ENCODE measurements at places on chromosomes 2 and 18. TPM values are rescaled to one million over a fixed set of nuclear protein-coding genes. Genes with fewer than 3 reads are reported as not detected.

The NT5C1B gene
- not detected for total RNA-seq

The FAM161A gene
- total RNA-seq, result 0.89 TPM

GRCh38 chr2:191128172-191128910 is 22.5 kb downstream of the STAT4 start:
- DNase-seq, result no peak

GRCh38 chr2:186771395-186771794 is 77.5 kb downstream of the FAM171B start:
- DNase-seq, result no peak

GRCh38 chr2:20934236-20934635 is 109.6 kb downstream of the APOB start:
- no peak for DNase-seq

DNA sequence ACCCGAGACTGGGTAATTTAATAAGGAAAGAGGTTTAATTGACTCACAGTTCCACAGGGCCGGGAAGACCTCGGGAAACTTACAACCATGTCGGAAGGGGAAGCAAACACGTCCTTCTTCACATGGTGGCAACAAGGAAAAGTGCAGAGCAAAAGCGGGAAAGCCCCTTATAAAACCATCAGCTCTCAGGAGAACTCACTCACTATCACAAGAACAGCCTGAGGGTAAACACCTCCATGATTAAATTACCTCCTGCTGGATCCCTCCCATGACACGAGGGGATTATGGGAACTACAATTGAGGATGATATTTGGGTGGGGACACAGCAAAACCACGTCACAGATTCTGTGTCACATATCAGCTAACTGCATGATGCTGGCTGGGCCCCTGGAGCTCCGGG is 11.4 kb downstream of the TCF23 start:
- DNase-seq, result no peak

- DNase-seq, result peak; percentile 93
Measured at GRCh38 chr2:112726487-112727190, 5.8 kb downstream of the NT5DC4 start.

- DNase-seq, result no peak
Measured at GRCh38 chr2:39629646-39630045, 36.1 kb upstream of the TMEM178A start.

GRCh38 chr2:140654565-140654964 is 1476.3 kb downstream of the LRP1B start:
- DNase-seq, result no peak

GRCh38 chr2:101478181-101479001 is 3.5 kb upstream of the RFX8 start:
- DNase-seq, result no peak

DNA sequence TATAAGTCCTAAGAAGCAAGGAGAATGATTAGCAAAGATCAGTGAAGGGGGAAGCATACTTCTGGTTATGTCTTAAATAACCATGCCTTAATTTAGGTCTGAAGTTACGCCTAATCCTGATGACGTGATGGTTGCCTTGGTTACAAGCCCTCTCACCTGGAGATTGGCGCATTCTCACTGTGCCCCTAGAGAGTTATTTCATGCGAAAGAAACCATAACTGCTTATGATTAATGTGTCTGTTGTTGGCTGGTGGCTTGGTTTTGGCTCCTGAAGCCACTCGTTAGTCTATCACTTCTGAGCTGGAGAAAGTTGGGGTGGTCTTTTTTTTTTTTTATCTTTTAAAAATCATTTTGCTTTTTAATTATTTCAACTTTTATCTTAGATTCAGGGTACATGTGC is 47.0 kb downstream of the TNFRSF11A start:
- DNase-seq, result no peak

The MFSD2B gene
- not detected for total RNA-seq

DNA sequence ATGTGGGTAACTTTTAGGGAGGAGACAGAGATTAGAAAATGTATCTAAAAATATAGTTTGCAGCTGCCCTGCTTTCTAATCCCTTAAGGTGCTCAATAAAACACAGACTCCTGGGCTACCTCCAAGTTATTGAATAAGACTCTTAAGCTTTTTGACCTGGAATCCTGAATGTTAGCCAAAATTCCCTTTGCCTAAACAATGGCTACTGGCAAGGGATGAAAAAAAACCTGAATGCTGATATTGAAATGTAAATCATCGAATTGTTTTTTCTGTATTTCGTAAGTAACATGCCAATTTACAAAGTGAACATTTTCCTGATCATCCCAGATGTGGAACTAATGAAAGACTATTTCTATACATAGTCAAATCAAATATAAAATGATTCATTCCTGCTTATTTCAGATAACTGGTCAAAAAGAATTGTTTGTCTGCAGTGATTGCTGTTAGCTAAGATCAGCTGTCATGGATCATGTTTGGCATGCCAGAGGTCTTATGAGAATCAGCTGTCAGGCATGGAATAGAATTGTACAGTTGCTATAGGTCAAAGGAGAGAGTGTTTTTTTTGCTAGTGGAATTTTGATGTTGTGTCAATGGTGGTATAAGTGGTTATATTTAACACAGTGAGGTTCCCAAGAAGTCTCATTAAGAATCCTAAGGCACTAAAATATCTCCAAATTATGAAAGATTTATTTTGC is 363.6 kb upstream of the CWC22 start:
- DNase-seq, result no peak

DNA sequence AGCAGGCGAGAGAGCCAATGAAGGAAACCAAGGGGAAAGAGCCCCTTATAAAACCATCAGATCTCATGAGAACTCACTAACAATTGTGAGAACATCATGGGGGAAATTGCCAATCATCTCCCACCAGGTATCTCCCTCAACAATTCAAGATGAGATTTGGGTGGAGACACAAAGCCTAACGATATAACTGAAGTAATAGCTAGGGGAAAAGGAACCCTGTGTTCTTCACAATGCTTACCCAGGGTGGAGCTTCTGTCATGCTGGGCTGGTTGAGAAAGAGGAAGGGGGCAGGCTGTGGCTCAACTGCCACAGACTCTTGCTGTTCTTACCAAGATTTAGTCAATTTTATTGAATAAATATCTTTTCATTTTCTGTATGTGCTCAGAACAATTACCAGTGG is 392.1 kb upstream of the HS6ST1 start:
- DNase-seq, result no peak

GRCh38 chr2:156340377-156340776 is 7.9 kb upstream of the NR4A2 start:
- no peak for DNase-seq

GRCh38 chr18:3596637-3597384 is 146.8 kb downstream of the TGIF1 start:
- DNase-seq, result peak; percentile 62

The RAB17 gene
- 3.2 TPM for total RNA-seq

The ACTR3 gene
- 117 TPM for total RNA-seq

The DYNAP gene
- total RNA-seq, result not detected

DNA sequence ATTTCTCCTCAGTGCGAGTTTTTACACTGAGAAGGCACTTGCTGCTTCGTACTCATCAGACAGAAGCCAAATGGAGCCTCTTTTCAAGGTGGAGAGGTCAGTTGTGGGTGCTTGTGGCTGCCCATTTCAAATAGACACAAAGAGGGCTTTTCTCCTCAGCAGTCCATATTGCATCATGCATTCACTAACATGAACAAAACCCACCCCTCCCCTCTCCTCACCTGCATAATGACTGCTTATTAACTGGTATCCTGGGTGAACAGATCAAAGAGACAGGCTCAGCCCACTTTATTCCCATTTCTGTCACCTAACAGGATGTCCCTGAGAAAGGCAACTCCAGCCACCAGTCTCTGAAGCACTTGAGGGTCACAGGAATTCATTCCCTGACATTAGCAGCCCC is 28.9 kb downstream of the KLF7 start:
- no peak for DNase-seq

GRCh38 chr2:136008205-136008865 is 22.9 kb upstream of the DARS1 start:
- DNase-seq, result peak; percentile 40

The HSPE1 gene
- total RNA-seq, result 118 TPM

DNA sequence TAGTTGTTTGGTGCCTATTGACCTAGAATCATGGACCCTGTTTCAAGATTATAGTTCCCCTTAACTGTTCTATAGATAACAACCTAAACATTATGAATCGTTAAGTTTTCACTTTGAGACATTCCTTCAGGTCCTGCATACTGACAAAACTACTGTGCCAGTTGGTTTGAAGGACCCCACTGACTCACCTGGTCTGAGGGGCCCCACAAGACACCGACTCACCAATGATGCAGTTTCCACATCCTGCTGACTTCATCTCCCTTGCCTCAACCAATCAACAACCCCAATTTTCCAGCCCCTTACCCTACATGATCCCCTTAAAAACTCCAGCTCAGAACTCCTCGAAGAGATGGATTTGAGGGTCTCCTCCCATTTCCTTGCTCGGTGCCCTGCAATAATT is 89.6 kb upstream of the CCDC141 start:
- no peak for DNase-seq

The AFF3 gene
- total RNA-seq, result 10.0 TPM

DNA sequence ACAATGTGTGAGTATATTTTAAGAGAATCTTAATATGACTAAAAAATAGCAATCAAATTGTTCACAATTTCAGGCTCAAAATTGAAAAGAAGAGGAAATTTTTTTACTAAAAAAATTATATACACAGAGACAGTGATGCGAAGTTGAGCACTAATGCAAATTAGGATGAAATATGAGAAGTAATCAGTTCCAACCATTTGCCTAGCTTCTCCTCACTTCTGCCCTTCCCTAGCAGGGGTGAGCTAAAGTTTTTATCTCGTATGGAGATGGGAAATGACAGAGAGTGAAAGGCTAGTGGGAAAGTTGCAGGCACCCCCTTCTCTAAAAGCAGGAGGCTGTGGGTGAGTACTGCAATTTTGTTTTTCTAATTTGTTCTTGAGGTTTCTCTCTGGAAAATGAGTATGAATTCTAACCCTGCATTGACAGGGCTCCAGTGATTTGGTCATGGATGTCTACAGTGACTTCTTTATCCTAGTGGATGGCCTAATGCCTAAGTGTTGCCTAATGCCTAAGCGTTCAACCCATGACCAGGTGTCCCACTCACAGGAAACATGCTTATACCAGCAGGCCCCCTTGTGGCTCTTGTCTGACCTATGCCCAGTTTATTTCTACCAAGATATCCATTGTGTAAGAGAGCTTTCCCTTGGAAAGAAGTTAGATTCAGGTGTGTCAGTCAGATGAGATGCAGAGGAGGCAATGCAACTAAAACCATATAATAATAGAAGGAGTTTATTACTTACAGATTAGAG is 78.0 kb upstream of the HNMT start:
- DNase-seq, result no peak

DNA sequence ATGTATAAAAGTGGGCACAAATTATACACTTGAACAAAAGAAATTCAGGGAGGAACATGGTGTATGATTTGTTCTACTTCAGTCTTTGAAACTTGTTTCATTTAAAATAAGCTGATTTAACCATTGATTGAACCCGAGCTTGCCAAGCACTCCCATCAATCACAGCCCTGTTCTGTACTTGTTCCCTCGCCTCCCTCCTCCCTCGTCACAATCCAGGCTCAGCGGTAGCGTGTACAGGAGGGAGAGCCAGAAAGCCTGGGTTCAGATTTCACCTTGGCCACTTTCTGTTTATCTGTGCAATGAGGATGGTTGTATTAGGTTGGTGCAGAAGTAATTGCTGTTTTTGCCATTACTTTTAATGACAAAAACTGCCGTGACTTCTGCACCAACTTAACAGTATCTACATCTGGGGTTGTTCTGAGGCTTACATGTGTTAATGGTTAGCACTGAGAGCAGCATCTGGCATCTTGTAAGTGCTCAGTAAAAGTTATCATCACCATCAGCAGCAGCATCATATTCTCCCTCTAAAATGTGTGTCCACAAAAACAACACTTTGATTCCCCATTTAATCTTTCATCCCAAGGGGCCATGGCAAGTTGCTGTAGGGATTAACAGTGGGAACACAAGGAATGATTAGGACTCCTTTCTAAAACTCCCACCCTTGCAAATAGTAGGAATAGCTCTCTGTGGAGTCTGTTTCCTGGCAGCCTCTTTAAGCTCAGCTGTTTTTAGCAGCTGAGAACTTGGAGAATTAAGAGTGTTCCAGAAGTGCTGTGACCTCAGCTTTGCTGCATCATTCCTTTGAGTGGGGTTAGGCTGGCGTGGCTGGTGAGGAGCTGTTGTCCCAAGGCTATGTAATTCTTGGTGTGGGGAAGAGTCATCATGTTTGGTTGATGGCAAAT is 4.7 kb downstream of the DPYSL5 start:
- peak; percentile 33 for DNase-seq

The PLCD4 gene
- 0.55 TPM for total RNA-seq

GRCh38 chr2:118721817-118722551 is 125.5 kb downstream of the EN1 start:
- DNase-seq, result no peak

The UGT1A5 gene
- not detected for total RNA-seq

- no peak for DNase-seq
Measured at GRCh38 chr18:31647127-31647753, 37.1 kb downstream of the B4GALT6 start.

DNA sequence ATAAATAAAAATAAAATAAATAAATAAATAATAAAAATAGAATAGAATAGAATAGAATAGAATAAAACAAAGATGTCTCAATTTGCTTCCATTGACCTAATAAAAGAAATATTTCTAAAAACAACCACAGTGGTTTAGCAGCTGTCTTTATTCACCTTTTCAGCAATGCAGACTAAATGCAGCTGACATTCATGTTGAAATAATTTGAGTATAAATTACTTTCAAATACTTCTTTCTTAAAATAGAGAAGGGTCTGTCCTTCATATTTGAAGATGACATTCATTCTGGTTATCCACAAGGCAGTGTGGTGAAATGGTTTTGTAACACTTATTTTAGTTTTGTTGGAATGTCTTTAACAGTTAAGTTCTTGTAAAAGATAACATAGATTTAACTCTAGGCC is 469.4 kb downstream of the IRS1 start:
- DNase-seq, result no peak

DNA sequence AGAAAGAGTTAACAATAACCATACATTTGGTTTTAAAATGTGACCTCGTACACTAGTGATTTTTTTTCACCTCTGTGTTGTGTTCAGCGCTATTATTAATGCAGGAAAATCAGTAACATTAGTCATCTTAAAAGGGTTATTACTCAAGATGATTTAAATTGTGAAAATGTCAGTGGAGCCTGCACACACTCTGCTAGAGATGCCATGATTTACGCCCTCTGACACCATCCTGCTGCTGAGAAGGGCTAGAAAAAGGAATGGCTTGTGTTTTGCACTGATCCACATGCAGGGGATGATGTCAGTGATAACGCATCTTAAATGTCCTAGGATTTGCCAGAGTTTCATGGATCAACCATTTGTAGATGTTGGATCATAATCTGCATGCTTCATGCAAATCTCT is 121.3 kb upstream of the BOD1L2 start:
- DNase-seq, result no peak

The SLC14A1 gene
- 29.7 TPM for total RNA-seq

GRCh38 chr18:78221496-78221895 is 758.1 kb upstream of the SALL3 start:
- DNase-seq, result no peak
